ENCODE measurements at places on chromosomes 3 and 15.

GRCh38 chr3:125615256-125615655, 20.0 kb upstream of the OSBPL11 start:
- DNase-seq: no peak

- DNase-seq: no peak
Measured at GRCh38 chr3:42257007-42257406, 9.0 kb downstream of the CCK start.

GRCh38 chr15:80487839-80488390, 83.7 kb downstream of the ARNT2 start:
- DNase-seq: no peak

GRCh38 chr3:4340411-4341335, 37.5 kb downstream of the SETMAR start:
- DNase-seq: no peak

GRCh38 chr3:195102609-195103467, 168.1 kb downstream of the XXYLT1 start:
- DNase-seq: no peak

- no peak for DNase-seq
Measured at GRCh38 chr15:47870956-47871625, 153.8 kb downstream of the SEMA6D start.

- DNase-seq: no peak
Measured at GRCh38 chr3:39299279-39299678, 19.4 kb upstream of the CX3CR1 start.

DNA sequence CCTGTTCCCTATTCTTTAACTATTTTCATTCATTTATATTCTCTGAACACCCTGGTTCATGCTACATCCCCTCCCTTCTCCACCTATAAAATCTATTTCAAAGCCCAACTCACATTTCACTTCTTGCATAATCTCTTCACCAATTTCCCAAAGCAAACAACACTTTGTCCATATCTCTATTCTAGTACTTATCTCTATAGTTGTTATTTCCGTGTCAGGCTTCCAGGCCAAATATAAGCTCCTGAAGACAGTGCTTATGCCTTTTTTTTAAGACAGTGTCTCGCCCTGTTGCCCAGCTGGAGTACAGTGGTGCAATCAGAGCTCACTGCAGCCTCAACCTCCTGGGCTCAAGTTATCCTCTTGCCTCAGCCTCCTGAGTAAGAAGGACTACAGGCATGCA, 43.6 kb downstream of the DNAH12 start:
- no peak for DNase-seq

DNA sequence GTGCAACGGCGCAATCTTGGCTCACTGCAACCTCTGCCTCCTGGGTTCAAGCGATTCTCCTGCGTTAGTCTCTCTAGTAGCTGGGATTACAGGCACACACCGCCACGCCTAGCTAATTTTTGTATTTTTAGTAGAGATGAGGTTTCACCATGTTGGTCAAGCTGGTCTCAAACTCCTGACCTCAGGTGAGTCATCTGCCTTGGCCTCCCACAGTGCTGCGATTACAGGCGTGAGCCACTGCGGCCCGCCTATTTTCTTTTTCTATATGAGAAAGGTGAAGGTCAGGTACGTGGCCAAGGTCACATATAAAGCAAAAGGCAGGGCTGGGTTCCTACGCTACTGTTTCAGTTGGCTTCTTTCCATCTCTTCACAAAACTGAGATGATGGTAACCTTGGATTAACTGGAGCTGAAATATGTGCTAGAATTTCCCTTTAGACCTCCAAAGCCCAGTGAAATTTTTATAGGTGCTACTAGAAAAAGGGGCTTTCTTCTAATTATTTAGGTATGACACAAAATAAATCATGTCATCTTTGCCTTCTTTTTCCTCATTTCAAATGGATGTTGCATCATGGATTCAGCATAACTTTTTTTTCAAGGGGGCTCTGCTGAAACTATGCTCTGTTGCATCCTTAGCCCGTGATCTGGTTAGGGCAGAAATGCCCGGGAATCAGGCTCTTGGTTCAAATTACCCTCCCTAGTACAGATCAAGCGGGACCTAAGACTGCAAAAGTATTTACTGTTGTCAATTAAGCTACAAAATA, 68.5 kb downstream of the MYO1E start:
- DNase-seq: no peak

All from stimulated activated CD4-positive, alpha-beta T cell treated with anti-CD3 and anti-CD28 coated beads, Interleukin-1b, Interleukin-23, amount 100 ng/mL, for 48 hours (primary cell).